Calu3 (cell line): ENCODE measurements at places on chromosomes 7 and 10. TPM values are rescaled to one million over a fixed set of nuclear protein-coding genes. Genes with fewer than 3 reads are reported as not detected.
A peak's percentile ranks its signal among the peaks of the same experiment; 100 is the strongest.

Gene PIK3AP1
- total RNA-seq: 114 and 117 TPM in 2 replicates

Gene SRGN
- not detected in 2 replicates for total RNA-seq

Gene KCP
- 6.8 and 10.6 TPM in 2 replicates for total RNA-seq

Gene VENTX
- total RNA-seq: not detected in 2 replicates

DNA sequence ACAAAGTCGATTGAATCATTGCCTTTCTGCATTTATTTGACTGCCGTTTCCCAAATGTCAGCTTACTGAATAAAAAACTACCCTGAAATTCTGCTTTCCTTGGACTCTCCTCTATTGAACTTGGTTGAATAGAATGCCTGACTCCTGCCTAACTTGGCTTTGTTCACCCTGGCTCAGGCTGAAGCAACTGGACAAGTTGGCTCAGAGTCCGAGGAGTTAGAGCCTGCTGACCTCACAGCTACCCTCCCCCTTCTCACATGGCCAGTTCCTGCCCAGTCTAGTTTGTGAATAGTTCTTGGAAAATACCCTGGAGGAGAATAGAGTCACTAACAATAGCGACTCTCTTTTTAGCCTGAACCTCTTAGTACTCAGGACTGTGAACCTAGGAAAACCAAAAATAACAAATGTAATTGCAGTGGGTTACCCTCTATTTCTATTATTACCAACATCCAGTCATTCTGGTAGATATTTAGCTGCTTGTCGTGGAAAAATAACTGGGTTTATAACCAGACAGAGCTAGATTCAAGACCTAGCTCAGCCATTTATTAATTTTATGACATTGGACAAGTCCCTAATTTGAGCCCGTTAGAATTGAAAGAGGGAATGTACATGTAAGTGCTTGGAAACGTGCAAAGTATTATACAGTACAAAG lies 17.3 kb upstream of the NRBF2 start:
- DNase-seq: peak; percentile 10

DNA sequence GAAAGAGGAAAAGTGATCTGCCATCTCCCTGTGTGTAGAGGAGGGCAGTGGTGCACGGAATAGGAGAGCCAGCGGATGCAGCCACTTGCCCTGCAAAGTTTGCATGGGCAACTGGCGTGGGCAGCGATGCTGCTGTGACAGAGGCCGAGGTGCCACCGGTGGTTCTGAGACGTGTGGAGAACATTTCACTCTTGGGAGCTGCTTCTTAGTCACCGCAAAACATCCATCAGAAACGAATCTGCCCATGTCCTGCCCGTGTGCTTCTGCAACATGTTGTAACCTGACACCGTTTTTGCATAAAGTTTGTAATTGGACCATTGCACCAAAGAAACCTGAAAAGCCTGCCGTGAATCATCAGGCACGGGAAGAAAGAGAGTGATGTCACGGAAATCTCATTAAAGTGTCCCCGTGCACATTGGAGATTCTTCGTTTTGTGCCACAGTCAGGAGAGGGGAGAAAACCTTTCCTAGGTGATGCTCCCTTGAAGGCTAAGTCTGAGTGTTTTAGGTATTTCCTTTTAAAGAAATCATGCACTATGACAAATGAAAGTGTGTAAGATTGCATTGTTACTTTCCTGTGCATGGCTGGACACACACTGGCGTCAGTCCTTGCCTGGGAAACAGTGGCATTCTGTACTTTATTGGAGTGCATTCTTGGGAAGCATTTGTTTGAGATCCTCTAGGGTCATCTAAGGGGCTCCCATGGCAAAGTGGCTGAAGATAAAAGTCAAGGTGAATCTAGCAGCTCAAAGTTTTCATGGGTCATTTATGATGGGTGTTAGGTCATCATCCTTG lies 302.6 kb downstream of the KLF6 start:
- peak; percentile 68 for DNase-seq

- no peak for DNase-seq
Observed at GRCh38 chr7:794671-795329, 37.5 kb upstream of the SUN1 start.

DNA sequence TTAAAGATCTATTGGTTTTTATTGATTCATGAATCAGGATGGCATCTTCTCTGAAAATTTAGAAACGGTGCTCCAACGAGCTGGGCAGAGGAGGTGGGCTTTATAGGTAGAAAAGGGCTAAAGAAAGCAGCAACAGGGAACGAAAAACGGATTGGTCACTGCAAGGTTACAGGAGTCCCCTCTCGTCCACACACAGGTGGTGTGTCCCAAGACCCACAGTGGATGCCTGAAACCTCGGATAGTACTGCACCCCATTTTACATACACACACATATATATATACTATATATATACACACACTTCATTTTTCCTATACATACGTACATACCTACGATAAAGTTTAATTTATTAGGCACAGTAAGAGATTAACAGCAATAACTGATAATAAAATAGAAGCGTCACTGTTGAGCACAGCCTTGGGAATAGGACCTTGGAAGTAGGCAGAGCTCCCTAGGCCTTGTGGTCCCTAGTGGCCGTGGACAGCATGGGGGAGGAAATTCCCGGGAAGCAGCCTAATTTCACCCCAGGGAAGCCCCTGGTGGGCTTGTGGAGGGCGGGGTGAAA lies 737 bp upstream of the NUB1 start:
- DNase-seq: no peak

DNA sequence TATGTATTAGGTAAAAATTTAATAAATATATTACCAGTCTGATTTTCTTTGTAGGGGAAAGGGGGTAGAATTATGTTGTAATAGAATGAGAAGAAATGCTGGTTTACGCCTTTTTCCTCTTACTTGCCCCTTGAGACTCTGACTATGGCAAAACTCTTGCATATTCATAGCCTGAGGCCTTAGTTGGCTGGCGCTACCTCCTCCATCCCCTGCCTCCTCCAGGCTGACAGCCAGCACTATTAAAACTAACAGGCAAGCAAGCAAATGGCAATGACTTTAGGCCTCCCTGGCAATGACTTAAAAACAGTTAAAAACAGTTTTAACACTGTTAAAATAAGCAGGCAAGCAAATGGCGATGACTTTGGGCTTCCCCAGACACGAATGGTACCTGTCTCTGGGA lies 14.4 kb downstream of the PKD2L1 start:
- DNase-seq: no peak

DNA sequence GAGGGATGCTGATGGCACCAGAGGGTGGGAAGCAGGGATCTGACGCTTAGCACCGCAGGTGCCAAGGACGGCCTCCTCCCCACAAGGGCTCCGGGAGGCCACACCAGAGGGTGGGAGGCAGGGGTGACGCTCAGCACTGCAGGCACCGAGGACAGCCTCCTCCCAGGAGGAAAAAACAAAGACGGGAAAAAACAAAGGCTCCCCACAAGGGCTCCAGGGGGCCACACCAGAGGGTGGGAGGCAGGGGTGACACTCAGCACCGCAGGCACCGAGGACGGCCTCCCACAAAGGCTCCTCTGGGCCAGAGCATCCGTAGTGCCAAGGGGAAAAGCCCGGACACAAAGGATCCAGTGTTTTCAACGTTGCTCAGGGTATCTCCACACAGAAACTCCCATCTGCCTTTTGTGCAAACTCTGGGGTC lies 25.6 kb downstream of the DIP2C start:
- no peak for DNase-seq

DNA sequence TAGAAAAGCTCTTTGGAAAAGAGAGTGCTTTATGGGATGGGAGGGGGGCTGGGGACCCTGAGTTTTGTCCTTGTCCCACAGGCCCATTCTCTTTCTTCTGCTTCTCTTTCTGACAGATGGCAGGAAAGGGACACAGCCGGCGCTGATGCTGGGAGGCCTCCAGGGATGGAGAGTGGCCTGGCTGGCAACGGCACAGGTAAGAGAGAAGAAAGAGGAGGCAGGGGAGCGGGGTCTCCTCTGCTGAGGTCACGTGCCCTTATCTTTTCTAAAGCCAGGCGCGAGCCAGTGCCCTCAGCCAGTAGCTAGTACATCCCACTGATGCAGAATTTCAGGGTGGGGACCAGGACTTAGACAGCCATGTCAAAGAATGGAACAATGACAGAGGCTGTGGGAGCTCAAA lies 9.2 kb downstream of the ZNF775 start:
- no peak for DNase-seq

DNA sequence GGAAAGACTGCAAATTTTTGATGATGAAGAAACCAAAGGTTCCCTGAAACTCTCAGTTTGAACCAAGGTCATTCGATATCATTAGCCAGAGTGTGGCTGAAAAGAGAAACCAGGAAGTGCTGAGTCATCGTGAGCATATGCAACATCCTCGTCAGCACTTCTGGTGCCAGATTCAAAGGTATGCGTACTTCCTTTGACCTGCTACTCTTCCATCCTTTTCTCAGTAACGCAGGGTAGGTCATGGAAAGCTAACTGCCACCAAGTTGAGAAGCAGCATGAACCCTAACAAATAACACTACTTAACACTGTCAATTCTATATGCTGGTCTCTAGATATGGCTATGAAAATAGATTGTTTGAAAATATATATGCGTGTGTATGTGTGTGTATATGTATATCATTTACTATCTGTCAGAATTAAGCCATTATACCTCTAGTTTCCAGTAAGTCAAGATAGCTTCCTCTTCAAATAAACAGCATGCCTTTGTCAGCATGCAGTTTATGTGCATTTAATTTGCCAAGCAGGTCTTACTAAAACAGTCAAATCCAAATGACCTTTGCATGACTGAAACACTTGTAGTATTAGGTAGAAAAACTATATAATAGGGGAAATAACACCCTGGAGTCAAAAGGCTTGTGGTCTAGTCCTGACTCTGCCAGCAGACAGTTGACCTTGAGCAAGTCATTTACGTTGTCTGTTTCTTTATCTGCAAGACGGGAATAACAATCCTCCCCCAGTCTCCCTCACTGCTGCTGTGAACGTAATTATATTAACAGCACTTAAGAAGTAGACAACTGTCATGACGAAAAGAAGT lies 26.4 kb downstream of the CDK6 start:
- peak; percentile 61 for DNase-seq

GRCh38 chr7:92856436-92856835 lies 20.1 kb upstream of the CDK6 start:
- no peak for DNase-seq

- DNase-seq: no peak
Observed at GRCh38 chr7:106668861-106669524, 8.0 kb upstream of the CCDC71L start.

- DNase-seq: no peak
Observed at GRCh38 chr7:6273917-6274630, 1.6 kb upstream of the CYTH3 start.

GRCh38 chr10:104680467-104681401 lies 39.6 kb downstream of the SORCS3 start:
- no peak for DNase-seq
